Activated naive CD4-positive, alpha-beta T cell (primary cell): ENCODE measurements at places on chromosomes 11 and 22.

DNA sequence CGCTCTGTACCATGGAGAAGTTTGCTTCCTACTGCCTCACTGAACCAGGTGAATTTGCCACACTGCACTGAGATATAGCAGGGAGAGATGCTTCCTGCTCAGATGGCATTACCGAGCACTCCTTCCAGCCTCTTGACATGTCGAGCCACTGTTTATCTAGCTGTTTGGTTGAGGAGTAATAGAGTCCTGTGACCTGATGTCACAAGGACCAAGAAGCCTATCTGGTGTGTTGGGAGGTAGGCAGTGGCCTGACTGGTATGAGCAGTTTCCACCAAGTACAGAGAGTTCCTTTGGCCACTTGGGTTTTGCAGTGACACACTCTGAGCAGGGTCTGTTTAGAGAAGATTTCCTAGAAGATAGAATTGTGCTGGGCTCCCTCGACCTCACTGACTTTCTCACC, 5.2 kb downstream of the ACAD8 start:
- no peak for DNase-seq

- DNase-seq: no peak
Measured at GRCh38 chr11:56307836-56308235, 7.1 kb upstream of the OR8K3 start.

- no peak for DNase-seq
Measured at GRCh38 chr11:62435846-62436660, 17.2 kb downstream of the SCGB1A1 start.

DNA sequence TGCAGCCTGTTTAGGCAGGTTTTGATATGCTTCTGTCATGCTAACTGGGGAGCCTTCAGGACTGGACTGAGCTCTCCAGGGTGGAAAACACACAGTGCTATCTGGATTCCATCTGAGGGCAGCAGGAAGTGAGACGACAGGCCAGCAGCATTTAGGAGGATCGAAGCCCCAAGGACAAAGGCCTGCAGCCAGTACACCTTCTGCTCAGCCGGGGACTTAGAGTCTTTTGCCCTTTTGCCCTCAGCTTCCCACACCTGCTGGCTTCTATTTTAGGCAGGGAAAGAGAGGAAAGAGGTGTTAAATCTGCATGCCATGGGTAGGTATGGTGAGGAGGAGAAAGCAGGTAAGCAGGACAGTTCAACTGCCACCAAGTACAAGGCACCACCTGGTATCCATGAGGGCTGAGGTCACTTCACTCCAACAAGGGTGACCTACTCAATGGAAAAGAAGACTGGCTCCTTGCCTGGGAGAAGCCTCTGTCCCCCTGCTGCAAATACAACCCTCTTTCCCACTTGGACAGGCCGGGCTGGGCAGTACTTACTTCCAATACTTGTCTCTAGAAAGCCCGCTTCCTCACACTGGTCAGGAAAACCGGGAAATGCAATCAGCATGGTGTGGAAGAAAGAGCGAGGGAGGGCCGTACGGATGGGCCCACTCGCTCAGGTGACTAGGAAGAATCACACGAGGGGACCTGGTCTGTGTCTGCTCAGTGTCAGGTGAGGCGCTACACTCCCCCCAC, 12.3 kb downstream of the LARGE2 start:
- DNase-seq: no peak

DNA sequence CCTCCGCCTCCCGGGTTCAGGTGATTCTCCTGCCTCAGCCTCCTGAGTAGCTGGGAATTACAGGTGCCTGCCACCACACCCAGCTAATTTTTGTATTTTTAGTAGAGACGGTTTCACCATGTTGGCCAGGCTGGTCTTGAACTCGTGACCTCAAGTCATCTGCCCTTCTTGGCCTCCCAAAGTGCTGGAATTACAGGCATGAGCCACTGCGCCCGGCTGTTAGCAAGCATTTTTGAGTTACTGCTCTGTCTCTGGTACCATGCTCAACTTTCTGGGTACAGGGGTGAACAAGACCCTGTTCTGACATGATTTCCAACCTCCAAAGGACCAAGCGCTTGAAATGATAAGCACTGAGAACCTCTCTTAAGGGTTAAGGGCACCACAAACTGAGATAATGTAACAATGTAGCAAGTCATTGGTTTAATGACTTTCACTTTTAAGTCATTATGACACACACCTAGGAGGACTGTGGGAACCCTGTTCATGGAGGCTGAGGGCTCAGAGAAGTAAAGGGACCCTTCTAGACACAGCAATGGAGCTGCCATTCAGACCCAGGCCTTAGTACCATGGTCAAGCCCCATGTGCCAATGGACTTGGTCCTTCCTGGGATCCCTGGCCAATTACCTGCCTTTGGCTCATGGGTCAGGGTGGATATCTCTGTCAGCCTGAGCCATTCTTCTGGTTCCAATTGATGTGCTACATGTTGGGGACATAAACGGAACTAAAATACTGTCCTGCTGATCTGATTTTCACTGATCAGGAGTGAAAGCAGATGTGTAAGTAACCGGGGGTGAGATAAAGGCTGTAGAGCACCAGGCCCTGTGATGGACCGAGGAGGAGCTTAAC, 11.6 kb downstream of the SLC3A2 start:
- no peak for DNase-seq

- DNase-seq: no peak
Measured at GRCh38 chr22:23033116-23033905, 37.0 kb upstream of the GNAZ start.

DNA sequence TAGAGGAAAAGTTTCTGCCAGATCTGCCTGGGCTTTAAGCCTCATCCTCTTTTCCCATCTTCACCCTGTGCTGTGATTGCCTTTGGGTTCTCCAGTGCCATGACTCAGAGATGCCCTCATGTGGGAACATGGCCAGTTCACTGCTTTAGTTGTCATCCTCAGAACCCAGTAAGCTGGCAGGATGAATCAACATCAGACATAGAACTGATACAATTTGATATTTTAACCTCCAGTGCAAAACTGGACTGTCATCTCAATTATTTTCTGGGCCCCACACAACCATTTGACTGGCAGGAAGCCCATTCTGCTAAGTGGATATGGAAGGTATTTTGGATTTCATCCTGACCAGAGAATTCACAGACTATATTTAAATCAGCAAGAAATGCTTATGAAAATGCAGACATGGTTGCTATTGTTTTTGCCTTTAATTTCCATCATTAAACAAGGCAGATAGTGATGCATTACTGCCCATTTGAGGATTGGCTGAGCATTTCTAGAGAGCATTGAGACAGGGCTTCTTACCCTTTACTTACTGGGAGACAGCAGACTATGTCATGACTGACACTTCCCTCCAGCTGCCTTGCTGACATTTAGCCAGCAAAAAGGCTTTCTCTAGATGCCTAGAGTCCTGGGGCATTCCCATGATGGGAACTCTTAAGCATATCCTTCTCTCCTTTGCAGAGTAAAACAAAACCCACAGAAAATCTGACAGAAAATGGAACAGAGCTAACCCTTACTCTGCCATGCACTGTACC, 327.1 kb upstream of the MTNR1B start:
- DNase-seq: no peak

GRCh38 chr11:121909596-121909995, 206.4 kb downstream of the BLID start:
- DNase-seq: no peak

- no peak for DNase-seq
Measured at GRCh38 chr11:109970516-109971183, 122.5 kb upstream of the ZC3H12C start.

DNA sequence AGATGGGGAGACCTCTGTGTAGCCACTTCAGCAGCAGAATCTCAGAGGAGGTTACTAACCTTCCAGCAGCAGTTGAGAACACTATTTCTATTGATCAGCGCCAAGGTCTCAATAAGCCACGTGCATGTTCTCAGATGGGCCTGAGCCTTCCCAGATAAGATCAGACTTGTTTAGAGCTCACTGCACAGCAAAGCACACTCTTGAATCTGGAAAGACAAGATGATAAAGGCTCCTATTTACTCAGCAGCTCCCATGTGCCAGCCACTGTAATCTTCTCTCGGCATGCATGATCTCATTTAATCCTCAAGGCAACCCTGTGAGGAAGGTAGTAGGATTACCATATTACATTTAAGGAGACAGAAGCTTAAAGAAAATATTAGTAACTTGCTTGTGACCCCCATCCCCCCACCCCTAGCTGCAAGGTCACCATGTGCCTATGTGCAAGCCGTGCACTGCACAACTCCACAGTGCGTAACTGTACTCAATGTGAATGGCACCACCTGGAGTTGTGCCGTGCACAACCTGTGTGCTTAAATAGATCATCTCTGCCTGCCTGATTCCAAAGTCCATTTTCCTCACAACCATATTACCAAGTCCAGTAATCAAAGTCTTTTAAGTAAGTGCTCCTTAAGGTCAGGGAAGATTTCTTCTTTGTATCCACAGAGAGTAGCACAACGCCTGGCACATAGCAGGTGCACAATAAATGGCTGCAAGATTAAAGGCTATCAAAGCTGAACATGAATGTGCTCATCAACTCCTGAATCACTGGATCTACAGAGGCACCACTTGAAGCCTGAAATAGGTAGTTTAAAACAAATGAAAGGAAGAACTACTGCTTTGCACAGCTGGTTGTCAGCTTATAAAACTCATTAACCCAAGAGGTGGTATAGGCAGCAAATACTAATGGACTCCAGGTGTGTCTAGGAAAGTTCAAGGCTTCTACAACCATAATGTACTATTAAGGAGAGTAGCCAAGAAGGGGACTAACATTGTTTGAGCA, 293.8 kb downstream of the BUD13 start:
- no peak for DNase-seq

DNA sequence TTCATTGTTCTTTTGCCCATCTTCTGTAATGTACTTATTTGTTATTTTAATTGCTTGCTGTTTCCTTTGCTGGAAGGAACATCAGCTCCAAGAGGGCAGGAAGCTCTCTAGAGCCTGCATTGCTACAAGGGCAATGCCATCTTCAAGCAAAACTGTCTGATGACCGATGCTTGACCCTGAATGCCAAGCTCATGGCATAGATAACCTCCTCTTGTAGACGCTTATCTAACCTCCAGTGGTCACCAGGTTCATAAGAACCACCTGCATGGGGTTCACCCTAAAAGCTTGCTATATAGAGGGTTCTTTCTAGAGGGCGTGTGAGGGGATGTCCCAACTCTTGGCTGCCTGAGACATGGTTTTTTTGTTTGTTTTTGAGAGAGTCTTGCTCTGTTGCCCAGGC, 16.5 kb downstream of the FADS3 start:
- no peak for DNase-seq

- DNase-seq: peak; percentile 60
Measured at GRCh38 chr22:38201711-38202436, at the start of gene MAFF. TSS of gene MAFF (plus strand) at chr22:38201994. CDS start at chr22:38213854, 11,860 bp downstream.

DNA sequence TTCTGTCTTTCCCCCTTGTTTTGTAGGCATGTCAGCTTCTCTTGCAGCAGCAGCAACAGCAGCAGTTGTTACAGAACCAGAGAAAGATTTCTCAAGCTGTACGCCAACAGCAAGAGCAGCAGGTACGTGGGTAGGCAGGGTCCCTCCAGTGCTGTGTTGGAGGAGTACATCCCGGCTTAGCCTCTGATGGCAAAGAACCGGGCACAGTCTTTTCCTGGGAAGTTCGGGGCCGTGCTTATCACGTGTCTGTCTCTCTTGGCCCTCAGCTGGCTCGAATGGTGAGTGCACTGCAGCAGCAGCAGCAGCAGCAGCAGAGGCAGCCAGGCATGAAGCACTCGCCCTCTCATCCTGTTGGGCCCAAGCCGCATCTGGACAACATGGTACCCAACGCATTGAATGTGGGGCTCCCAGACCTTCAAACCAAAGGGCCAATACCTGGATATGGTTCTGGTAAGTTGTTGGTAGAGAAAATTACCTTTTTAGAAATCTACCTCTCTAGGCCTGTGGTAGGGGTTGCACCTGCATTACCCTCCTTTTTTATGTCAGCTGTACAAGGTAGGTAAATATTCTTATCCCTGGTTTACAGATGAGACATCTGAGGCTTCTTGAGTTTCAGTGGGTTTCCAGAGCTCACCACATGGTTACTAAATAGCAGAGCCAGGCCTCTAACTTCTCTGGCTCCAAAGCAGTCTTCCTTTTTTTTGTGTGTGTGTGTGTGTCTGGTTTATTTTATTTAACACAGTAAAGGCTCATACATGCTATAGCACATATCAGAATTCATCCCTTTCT, 45.2 kb upstream of the ADSL start:
- DNase-seq: no peak

DNA sequence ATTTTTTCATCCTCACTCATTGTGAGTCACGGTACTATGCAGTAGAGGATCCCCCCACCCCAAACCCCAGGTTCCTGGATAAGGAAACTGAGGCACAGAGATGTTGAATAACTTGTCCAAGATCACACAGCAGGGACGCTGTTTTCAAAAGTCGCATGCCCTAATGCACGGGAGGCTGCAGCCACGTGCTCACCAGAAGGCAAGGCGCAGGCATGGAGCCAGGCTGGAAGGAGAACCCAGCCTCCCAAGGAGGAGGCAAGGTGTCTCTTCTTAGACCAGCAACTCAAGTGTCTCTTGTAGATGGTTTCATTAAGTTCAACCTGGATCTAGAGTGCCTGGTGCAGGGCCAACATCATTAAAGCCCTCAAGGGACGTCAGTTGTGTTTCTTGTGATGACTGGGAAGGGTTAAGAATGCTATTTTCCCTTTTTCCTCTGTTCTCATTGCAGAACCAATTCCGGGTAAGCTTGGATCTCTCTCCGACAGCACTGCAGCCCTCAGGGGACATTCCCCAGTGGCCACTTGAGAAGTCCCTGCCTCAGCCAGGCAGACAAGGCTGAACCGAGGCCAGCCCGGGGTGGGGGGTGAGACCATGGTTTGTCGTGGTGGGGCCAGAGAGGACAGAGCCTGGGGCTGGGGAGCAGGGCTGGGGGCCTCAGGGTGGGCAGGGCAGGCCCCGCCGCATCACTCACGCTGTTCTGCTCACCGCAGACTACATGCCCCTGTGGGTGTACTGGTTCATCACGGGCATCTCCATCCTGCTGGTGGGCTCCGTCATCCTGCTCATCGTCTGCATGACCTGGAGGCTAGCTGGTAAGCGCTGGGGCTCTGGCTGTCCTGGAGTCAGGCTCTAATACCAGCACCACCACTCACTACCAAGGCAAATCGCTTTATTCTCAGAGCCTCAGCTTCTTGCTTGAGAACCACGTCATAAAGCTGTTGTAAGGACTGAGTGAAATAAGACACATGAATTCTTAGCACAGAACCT, 15.7 kb downstream of the TMEM121B start:
- DNase-seq: no peak

DNA sequence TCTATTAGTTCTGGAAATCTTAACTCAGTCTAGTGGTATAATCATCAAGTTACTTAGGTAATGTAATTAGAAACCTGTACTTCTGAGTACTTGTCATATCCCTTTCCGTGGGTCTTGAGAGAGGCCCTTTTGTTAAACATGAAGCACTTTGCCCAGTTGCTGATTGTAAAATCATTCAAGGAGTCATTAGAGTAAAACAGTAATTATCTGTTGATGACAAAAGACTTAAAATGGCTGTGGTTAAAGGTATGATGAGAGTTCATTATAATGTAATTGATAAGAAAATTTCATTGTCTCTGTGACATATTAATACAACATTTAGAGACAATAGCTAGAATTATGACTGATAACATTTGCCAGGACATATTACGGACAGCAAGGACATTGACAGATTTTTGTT, 34.3 kb downstream of the PRR5L start:
- DNase-seq: no peak
